Hippocampal formation (tissue), 2 donors: ENCODE measurements at places on chromosomes 1 and 21.

DNA sequence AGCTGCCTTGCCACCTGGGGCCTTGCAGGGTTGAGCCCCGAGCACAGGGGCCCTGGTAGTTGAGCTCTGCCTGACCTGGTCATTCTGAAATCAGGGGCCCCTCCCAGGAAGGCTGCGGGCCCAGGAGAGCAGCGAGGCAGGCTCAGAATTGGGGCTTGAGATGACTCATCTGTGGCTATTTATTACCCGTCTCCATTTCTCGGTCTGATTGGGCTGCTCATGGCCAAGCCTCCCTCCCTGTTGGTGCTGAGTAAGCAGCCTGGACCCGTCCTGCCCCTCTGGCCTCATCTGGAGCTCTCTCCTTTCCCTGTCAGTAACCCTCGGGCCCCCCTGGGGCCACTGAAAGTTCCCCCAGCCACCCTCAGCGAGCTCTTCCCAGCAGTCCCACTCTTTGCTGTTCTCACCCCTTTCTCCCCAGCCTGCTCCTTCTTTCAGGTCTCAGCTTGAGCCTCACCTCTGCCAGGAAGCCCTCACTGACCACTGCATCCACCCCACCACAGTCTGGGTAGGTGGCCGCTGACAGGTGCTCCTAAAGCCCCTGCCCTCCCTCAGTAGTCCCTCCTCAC, 11.0 kb upstream of the TNFRSF8 start:
- DNase-seq = no peak

DNA sequence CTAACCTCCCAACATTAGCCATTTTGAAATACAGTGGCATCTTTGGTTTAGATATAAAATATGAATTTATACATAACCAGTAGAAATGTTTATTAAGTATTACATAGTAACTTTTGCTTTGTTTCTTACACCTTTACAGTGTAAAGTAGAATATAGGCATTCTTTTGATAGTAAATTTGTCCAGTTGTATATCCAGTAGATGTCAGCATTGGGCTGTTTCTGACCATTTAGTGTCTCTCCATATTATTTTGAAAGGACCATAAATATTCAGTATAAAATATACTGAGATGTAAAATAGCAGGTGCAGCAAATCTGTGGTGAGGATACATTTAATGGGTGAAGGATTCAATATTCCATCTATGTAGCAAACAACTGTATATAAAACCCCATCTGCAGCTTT, 115.8 kb upstream of the ZRANB2 start:
- DNase-seq = peak; percentile 15

DNA sequence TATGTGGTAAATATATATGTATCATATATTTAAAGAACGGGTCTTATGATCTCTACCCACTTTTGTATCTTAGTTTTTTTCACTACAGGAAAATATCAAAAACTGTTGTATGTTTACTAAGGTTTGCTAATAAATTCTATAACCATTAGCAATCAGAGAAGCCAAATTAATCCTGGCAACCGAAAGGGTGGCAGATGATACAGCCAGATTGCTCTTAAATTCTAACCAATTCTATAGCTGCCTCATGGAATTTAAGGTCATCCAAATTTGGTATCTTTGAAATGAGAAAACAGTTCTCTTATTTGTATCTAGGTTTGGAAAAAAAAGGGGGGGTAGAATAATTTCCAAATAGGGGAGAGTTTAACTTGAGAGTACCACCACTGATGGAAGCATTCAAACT, 591.2 kb downstream of the SMYD3 start:
- DNase-seq = no peak

- DNase-seq = no peak
Measured at GRCh38 chr1:26282401-26282918, 2.6 kb downstream of the SH3BGRL3 start.

GRCh38 chr1:6445062-6445763, 20.6 kb downstream of the ESPN start:
- no peak for DNase-seq

DNA sequence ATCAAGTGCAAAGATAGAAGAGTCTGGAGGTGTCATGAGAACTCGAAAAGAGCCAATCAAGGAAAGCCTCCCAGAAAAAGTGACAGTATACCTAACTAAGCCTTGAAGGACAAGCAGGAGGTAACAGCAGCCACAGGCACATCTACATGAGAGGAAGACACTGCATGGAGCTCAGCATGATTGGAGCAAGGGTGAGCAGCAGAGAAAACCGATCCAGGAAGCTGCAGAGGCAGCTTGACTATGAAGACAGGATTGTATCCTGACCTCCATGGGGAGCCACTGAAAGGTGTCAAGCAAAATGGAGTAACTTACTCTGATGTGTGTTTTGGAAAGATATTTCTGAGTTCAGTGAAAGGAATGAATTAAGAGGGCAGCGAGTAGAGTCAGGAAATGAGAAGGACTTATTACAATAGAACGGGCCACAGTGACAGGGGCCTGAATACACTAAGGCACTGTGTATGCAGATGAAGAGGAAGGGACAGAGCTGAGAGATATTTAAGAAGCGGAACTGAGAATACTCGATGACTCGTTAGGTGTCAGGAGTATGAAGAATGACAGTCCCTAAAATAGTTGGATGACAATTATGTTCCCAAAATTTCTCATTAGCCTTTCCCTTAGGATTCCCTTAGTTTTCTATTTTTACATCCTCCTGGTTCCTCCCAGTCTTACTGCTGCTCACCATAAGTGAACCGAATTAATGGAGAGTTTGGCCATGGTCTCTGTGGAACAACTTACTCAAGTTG, 139.3 kb upstream of the NFIA start:
- no peak for DNase-seq

DNA sequence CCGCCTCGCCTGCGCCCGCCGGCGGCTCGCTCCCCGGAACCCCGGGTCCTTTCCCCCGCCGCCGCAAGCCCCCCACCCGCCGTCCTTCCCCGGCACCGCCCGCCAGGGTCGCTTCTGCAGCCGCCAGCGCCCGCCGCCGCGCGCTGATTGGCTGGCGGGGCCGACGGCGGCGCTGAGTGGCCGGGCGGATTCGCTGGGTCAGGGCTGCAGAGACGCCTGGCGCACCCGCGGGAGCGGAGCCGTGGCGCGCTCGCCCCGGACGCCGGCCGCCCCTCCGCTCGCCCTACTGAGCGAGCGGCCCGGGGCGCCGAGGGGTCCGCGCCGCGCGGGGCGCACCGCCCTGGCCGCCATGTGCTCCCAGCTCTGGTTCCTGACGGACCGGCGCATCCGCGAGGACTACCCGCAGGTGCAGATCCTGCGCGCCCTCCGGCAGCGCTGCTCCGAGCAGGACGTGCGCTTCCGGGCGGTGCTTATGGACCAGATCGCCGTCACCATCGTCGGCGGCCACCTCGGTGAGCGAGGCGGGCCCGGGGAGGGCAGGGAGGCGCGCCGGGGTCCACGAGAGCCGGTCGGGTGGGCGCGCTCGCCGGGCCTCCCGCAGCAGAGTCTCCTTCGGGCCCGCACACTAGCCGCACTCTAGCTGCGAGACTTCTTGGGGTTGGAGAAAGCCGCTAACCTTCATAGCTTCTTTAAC, at the start of gene RIMKLA:
Gene RIMKLA, plus strand, starts transcription at position 207 of the 694 bp plus-strand sequence. Its CDS starts 143 bp downstream, at position 350.
- DNase-seq = peak; percentile 57

- DNase-seq = no peak
Measured at GRCh38 chr1:46413596-46413985, 19.5 kb downstream of the FAAH start.

GRCh38 chr1:115594600-115594999, 47.2 kb upstream of the VANGL1 start:
- no peak for DNase-seq

DNA sequence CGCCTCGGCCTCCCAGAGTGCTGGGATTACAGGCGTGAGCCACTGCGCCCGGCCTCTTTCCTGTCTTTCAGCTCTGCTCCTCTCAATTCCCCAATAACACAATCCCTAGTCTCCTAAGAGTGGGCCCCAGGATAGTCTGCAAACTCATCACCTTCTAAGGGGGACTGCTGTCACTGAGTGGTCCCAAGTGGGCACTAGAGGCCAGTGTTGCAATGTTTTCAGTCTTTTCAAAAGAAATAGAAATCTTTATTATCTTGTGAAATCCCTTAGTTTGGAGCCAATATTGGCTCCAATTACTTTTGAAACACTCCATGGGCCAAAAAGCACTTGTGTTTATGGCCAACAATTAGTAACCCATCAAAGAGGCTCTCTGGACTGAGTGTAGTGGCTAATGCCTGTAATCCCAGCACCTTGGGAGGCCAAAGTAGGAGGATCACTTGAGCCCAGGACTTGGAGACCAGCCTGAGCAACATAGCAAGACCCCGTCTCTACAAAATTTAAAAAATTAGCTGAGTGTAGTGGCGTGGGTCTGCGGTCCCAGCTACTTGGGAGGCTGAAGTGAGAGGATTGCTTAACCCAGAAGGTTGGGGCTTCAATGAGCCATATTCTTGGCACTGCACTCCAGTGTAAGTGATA, 28.6 kb upstream of the ZNF697 start:
- DNase-seq = no peak

DNA sequence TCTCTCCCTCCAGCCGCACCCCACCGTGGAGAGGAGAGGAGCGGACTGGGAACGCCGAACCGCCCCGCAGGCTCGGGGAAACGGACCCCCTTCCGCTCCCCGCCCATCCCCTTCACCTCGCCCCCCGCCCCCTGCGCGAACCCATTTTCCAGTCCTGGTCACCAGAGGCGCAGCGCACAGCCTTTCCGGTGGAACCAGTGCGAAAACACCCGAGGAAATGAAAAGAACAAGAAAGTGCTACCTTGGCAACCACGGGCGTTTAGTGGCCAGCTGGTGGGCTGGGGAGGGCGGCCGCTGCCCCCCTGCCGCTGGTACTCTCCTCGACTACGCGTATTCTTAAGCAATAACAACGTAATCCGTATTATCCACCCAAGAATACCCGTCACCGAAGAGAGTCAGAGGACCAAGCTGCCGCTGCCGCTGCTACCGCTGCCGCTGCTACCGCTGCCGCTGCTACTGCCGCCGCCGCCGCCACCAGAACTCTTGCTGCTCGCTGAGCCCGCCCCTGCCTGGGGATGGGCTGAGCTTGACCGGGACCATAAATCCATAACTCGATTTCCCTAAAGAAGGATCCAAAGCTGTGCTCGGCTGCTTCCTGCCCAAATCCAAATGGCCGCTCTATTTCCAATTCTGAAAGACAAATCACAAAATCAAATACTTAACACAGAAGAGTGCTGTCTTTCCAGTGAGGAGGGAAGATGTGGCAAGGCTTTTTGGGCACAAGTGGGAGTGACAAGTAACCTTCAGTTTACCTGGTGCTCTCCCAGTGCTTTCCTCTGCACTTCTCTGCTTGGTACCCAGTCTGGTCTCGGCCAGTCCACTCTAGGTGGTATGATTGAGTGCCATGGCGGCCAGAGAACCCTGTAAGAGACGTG, 125.2 kb upstream of the DPYD start:
- DNase-seq = no peak

DNA sequence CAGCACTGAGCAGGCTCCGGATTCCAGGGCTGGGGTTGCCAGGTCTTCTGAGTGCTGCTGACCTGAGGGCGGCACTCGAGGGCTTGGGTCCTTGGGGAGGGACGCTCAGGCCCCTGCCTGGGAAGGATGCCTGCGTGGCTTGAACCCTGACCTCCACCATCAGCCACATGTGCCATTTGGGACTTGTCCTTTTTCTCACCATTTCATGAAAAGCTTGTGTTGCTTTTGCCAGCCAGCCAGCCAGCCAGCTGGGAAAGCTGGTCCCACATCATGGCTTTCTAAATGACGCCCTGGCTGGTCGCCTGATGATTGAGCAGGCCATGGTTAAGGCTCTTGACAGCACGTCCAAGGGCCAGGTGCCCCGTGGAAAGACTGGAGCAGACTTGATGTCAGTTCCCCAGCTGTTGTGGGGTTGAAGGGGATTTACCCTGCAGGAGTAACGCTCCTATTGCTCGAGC, 168.7 kb downstream of the CAMTA1 start:
- DNase-seq = no peak
